WTC11 (cell line): ENCODE measurements at places on chromosomes 12 and 14.

DNA sequence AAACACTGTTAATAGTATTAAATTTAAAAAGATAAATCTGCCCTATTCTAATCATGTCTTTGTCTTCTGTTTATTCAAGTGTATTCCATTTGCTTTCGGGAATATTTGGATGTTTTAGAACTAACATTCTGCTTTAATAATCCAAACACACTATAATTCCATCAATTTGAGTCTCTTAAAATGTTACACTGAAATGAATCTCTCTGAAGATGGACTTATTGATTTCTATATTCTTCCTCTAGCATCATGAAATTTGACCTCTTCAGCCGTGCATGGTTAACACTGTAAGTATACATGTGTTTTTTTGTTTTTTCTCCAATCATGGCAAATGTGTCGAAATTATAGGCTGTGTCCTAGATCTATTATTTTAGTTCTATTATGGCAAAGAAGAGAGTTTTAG lies 339.2 kb downstream of the ACSS3 start:
- no peak for DNase-seq
- H3K4me1 ChIP-seq, result 0 out of 2 replicates have a peak, but pooled peaks cover 3% of the 10 kb centered on the region
- H3K27me3 ChIP-seq, result no peaks in the 10 kb centered on the region

GRCh38 chr12:104060791-104061190 lies 3.5 kb upstream of the HCFC2 start:
- no peaks in the 10 kb centered on the region for H3K36me3 ChIP-seq
- H3K4me1 ChIP-seq, result peaks cover 16% of the 10 kb centered on the region
- H3K27ac ChIP-seq, result no peak overlapping the region
- DNase-seq, result no peak
- no peak overlapping the region for H3K4me3 ChIP-seq
- peaks cover 28% of the 10 kb centered on the region for H3K27me3 ChIP-seq

DNA sequence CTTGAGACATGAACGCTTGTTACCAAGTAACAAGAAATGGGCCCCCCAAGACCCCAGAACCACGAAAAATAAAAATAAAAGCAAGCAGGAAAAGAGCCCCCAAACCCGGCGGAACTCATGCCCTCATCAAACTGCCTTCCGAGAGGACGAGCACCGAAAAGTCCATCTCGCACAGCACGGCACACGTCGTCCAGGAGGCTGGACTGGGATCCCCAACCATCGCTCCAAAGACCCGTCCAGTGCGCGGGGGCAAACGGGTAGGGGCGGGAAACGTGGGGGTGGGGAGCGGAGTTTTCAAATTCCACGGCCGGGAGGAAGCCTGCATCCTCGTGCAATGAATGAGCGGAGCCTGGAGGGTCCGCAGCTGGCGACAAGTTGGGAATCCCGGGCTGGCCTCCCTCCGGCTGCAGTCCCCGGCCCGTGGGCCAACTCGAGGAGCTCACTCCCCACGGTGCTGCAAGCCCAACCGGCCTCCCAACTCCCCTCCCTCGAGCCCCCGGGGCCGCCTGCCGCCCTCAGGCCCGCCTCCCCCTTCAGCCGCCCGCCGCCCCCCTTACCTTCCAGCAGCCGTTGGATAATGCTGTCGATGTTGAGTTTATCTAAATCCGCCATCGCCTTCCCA lies 484 bp downstream of the PPP1CC start:
- DNase-seq, result peak; percentile 32
- H3K27me3 ChIP-seq, result no peaks in the 10 kb centered on the region; the same call in 1 of the 2 replicates
- peak overlapping the region; percentile 48 for H3K27ac ChIP-seq
- H3K4me3 ChIP-seq, result peak overlapping the region; percentile 99
- peaks cover 43% of the 10 kb centered on the region for H3K4me1 ChIP-seq
- H3K36me3 ChIP-seq, result peaks cover 14% of the 10 kb centered on the region

- H3K4me1 ChIP-seq, result peaks cover 8% of the 10 kb centered on the region
- H3K36me3 ChIP-seq, result no peaks in the 10 kb centered on the region
- H3K4me3 ChIP-seq, result no peak overlapping the region
- H3K27me3 ChIP-seq, result no peaks in the 10 kb centered on the region; the same call in 1 of the 2 replicates
Measured at GRCh38 chr14:40374221-40374620, 942.0 kb upstream of the FBXO33 start.

- peak; percentile 23 for DNase-seq
- no peak overlapping the region for H3K27ac ChIP-seq
- H3K4me3 ChIP-seq, result no peak overlapping the region
- no peaks in the 10 kb centered on the region for H3K36me3 ChIP-seq
- H3K4me1 ChIP-seq, result no peaks in the 10 kb centered on the region
Measured at GRCh38 chr12:28172434-28173030, 17.7 kb upstream of the CCDC91 start.

DNA sequence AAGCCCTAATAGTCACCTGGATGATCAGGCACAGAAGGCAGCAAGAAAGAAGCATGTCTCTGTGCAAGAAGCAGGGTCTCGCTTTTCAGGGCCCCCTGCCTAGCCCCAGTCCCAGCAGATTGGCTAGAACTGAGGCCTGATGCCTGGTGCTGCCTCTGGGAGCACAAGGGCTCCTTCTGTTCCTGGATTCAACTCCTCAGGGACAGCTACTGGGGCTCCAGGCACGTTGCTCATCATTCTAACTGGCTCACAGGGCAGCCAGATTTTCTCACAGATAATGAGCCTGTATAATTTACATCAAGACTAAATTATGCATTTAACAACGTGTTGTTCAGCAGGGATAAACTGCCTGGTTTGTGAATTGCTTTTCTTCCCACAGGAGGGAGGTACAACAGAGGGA lies 106.5 kb upstream of the PLXNC1 start:
- no peak overlapping the region; the same call in 1 of the 2 replicates for H3K27ac ChIP-seq
- H3K27me3 ChIP-seq, result no peaks in the 10 kb centered on the region; the same call in 1 of the 2 replicates
- no peak overlapping the region for H3K4me3 ChIP-seq
- DNase-seq, result no peak
- peaks cover 17% of the 10 kb centered on the region for H3K36me3 ChIP-seq
- H3K4me1 ChIP-seq, result peaks cover 11% of the 10 kb centered on the region

DNA sequence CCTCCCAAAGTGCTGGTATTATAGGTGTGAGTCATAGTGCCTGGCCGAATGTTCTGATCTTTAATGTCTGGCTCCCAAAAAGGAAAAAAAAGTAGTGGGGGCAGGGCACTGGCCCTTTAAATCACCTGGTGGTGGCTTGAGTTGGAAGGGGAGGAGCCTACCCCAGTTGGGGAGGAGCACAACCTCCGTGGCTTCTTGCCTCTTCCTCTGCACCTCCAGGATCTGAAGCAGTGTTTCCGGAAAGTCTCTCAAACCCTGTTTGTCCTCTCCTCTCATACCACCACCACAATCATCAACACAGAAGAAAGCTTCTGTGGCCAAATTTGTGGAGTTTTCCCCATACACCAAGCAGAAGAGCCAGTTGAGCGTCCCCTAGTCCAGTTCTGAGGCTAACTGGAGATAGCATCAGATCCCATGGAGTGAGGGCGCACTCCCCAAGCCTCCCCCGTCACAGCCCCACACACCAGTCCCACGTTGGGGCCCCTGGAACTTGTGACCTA lies 24.3 kb upstream of the RCOR1 start:
- peak; percentile 66 for DNase-seq
- H3K4me3 ChIP-seq, result peak overlapping the region; percentile 39; the same call in 1 of the 2 replicates
- H3K27ac ChIP-seq, result peak overlapping the region; percentile 91
- peaks cover 26% of the 10 kb centered on the region for H3K4me1 ChIP-seq
- H3K27me3 ChIP-seq, result peaks cover 6% of the 10 kb centered on the region; the same call in 1 of the 2 replicates

- DNase-seq, result no peak
- H3K27me3 ChIP-seq, result no peaks in the 10 kb centered on the region
- no peak overlapping the region for H3K4me3 ChIP-seq
- no peak overlapping the region; the same call in 1 of the 2 replicates for H3K27ac ChIP-seq
Measured at GRCh38 chr12:19223018-19223417, 93.5 kb downstream of the PLEKHA5 start.

DNA sequence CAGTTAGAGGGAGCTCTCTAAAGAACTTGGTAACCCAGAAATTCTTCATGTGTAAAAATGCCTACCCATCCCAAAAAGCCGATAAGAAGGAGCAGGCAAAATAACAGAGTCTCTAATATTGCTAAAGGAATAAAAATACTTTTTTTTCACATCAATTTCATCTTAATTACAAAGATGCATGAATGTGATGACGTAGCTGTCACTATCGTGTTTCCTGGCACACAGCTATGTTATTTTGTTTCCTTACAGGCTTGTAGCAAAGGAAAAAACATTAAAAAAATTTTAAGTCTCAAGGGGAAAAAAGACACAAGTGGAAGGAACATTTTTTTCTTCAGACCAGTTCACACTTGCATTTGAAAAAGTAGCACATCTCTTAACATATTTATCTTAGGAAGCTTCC lies 10.3 kb upstream of the LGALS3 start:
- no peak for DNase-seq
- H3K27me3 ChIP-seq, result peaks cover 5% of the 10 kb centered on the region
- H3K36me3 ChIP-seq, result no peaks in the 10 kb centered on the region
- peaks cover 5% of the 10 kb centered on the region for H3K4me1 ChIP-seq
- no peak overlapping the region for H3K27ac ChIP-seq

DNA sequence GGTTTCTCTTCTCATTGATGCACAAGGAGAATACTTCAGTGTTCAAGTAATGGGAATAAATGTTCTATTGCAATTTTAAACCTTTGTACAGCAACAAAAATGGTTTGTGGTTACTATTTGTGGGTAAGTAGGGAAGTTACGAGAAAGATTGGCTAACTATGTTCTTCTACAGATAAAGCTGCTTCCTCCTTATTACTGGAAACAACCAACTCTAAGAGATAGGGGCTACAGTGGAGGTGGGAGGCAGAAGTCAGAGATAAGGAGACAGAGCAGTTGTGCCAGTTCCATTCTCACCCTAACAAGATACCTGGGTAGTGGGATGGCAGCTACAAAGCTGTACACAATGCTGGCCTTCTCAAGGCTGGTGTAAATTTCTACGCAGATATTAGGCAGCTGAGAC lies 16.2 kb downstream of the NOXRED1 start:
- no peaks in the 10 kb centered on the region for H3K4me1 ChIP-seq
- H3K4me3 ChIP-seq, result no peak overlapping the region
- H3K27me3 ChIP-seq, result no peaks in the 10 kb centered on the region
- DNase-seq, result no peak
- H3K27ac ChIP-seq, result no peak overlapping the region

DNA sequence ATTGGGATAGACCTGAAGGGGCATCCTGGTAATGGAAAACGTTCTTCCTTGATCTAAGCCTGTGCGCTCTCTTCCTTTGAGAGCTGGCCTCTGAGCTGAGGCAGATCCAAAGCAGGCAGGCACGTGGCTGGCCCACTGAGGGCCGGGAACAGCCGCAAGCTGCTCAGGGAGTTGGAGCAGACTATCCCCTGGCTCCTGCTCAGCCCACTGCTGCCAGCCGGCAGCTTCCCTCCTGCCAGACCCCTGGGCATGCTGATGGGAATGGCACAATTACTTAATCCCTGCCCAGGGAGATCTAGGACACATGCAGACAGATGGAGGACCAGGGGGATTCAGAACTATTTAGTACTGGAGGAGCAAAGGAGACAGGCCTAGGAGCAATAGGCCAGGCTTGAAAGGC lies 14.4 kb downstream of the NEUROD4 start:
- no peak overlapping the region for H3K4me3 ChIP-seq
- DNase-seq, result no peak
- H3K4me1 ChIP-seq, result peaks cover 20% of the 10 kb centered on the region
- H3K36me3 ChIP-seq, result no peaks in the 10 kb centered on the region

DNA sequence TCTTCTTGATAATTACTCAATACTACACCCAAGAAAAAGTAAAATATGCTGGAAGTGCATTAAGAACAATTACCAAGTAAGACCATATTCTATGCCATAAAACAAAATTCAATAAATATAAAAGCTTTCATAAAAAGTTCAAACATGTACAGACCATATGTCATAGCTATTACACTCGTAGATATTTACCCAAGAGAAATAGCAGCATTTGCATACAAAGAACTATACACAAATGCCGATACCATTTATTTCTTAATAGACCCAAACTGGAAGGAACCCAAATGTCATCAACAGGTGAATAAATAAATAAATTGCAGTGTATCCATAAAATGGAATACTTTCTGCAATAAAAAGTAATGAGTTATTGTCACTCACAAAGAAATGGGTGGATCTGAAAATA lies 78.3 kb upstream of the SLC16A7 start:
- H3K27ac ChIP-seq, result no peak overlapping the region
- no peaks in the 10 kb centered on the region for H3K27me3 ChIP-seq
- no peaks in the 10 kb centered on the region for H3K4me1 ChIP-seq
- H3K4me3 ChIP-seq, result no peak overlapping the region

- no peaks in the 10 kb centered on the region for H3K36me3 ChIP-seq
- no peak overlapping the region for H3K27ac ChIP-seq
- no peaks in the 10 kb centered on the region for H3K27me3 ChIP-seq
- DNase-seq, result no peak
Measured at GRCh38 chr14:55448141-55448614, 7.8 kb upstream of the TBPL2 start.

DNA sequence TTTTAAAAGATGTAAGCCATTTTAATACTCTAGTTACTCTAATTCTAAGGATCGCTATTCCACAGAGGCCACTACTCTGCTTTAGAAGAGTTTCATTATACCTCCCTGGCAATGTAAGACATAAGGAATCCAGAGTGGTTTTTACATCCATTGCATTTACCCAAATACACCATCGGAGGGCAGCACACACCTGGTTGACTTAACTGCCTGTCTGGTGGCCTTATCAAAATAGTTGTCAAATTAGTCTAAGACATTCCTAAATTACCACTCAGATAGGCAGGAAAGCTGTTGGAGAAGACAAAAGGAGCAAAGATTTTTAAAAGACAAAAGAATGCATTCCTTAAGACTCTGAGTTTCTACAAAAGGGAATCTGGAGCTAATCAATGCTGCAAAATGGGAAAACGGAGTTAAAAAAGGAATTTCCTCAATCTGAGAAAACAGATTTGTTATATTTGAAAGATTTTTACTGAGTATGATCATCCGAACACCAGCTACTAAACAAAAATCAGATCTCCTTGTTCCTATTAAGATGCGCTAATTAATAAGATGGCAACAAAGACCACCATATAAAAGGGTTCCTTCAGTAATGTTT lies 33.8 kb upstream of the FGD4 start:
- peaks cover 7% of the 10 kb centered on the region; the same call in 1 of the 2 replicates for H3K36me3 ChIP-seq
- no peak overlapping the region for H3K4me3 ChIP-seq

- no peak overlapping the region for H3K27ac ChIP-seq
- H3K36me3 ChIP-seq, result no peaks in the 10 kb centered on the region
- peaks cover 8% of the 10 kb centered on the region for H3K27me3 ChIP-seq
- DNase-seq, result no peak
- no peak overlapping the region for H3K4me3 ChIP-seq
Measured at GRCh38 chr12:52701281-52701680, 2.0 kb downstream of the KRT77 start.

DNA sequence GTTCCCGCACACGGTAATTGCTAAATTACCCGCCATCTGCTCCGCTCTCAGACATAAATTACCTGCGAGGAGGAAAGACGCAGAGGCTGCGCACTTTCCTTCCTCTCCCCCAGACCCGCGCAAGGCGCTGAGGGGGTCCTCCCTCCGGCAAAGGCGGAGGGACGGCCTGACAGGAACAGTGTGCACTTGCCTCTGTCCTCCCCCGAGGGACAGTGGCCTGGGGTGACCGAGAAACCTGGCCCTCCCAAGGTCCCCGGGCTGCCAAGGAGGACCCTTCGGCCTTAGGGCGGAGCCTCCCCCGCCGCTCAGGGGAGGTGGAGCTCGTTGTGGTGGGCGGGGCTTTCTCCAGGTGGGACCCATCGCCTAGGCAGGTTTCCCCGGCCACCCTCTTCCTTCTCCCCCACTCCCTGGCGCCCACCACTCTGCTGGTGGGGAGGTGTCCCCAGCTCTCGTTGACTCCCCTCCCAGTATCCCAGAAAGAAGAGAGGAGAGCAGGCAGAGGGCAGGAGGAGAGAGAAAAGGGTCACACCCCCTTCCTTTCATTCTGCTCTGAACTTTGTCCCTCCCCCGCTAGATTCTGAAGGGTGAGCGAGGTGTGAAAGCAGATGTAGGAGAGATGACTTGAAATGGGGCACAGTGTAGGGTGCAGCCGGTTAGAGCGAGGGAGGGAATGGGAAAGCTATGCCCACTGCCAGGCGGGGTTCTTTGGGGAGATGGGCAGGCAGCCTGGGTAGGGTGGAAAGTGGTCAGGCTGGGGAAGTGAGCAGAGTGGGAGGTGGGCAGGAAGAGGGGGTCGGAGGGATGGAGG lies 11.4 kb upstream of the CALCOCO1 start:
- H3K4me3 ChIP-seq, result no peak overlapping the region
- H3K36me3 ChIP-seq, result no peaks in the 10 kb centered on the region
- H3K4me1 ChIP-seq, result peaks cover 29% of the 10 kb centered on the region
- peak; percentile 85 for DNase-seq
